ENCODE measurements at places on chromosomes 6 and 20.

GRCh38 chr6:20313960-20314530 lies 87.6 kb upstream of the E2F3 start:
- no peak for DNase-seq

GRCh38 chr6:27133281-27134227 lies 113.9 kb upstream of the PRSS16 start:
- DNase-seq = no peak

DNA sequence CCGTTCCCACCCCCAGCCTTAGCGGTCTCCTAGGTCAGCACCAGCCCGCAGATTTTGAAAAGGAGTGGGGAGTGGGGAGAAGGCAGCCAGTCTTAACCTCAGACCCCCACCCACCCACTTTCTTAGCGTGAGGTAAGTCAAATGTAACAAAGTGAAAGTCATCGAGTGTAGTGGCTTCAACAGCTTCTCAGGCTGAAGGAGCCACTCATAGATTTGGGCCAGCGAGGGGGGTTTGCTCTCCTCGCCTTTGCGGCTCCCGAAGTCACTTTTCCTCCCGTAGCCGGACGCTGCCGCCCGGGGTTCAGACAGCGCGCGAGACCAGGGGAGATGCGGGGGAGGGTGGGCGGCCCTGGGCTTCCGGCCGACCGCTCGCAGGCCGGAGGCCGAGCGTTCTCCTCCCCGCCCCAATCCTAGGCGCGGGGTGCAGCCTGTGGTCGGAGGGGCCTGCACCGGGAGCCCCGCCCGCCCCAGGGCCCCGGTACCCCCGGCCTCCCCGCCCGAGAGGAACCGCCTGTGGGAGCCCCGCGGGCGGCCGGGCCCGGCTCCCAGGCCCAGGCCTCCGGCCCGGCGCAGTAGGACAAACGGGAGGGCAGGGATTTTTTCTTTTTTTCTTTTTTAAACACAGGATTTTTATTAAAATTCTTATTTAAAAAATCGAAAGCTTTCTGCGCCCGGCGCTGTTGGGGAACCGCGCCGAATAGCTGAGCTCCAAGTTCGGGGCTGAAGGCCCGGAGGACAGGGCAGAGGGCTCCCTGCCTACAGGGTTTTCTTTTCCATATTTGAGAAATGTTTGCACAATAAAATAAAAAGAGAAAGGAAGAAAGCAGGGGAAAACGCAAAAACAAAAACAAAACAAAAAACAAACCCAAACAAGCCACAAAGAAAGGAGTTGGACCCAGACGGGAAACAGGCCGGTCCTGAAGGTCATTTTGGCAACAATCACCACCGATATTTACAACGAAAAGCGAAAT lies 3.2 kb downstream of the NKX2-2 start:
- DNase-seq = no peak

GRCh38 chr6:154569156-154569862 lies 58.8 kb upstream of the CNKSR3 start:
- DNase-seq = no peak

GRCh38 chr20:41394081-41394480 lies 27.5 kb upstream of the EMILIN3 start:
- DNase-seq = no peak

- DNase-seq = no peak
These were observed 15.5 kb upstream of the CLDN20 start for GRCh38 chr6:155248008-155249001.

- no peak for DNase-seq
These were observed 62.6 kb downstream of the DLL1 start for GRCh38 chr6:170227996-170228945.

DNA sequence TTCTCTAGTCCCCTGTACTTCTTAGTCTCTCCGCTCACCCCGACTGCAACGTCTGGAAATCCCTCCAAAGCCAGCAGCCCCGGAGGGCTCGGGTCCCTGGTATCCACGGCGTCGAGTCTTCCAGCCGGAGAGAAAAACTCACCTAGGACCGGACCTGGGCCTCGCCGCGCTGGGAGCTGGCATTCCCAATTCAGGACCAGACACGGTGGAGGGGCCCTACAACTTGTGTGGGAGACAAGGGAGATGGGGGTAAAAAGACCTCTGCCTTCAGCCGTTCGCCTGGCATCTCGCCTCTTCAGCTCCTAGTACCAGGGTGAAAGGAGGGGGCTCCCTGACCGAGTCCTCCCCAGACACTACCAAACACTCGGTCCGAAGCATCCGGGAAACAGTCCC lies 64.3 kb downstream of the GPX5 start:
- no peak for DNase-seq
